ENCODE measurements at places on chromosomes 6 and 20.

DNA sequence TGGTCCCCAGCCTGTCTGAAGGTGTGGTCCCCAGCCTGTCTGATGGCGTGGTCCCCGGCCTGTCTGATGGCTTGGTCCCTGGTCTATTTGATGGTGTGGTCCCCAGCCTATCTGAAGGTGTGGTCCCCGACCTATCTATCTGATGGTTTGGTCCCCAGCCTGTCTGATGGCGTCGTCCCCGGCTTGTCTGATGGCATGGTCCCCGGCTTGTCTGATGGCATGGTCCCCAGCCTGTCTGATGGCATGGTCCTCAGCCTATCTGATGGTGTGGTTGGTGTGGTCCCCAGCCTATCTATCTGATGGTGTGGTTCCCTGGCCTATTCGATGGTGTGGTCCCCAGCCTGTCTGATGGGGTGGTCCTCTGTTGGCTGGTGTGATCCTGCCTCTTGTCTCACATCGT is 18.2 kb upstream of the MRGBP start:
- no peak for DNase-seq

- DNase-seq, result peak; percentile 64
These were observed 34.2 kb upstream of the BTN3A2 start for GRCh38 chr6:26330859-26331217.

DNA sequence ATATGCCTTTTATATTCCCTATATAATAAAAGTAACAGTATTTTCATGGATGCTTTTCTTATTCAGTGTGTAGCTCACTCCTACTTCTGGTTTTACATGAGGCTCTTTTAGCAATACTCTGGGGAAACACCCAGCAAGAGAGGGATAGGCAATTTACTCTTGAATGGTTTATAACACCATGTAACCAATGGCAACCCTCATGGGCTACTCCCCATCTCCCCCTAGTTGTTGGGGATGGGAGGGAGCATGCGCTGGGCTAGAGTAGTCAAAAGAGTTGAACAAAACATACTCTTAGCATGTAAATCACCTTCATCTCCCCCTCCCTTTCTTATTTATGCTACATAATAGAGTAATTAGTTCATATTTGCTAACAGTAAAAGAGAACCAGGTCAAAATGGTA is 140.1 kb upstream of the LRFN2 start:
- DNase-seq, result no peak

DNA sequence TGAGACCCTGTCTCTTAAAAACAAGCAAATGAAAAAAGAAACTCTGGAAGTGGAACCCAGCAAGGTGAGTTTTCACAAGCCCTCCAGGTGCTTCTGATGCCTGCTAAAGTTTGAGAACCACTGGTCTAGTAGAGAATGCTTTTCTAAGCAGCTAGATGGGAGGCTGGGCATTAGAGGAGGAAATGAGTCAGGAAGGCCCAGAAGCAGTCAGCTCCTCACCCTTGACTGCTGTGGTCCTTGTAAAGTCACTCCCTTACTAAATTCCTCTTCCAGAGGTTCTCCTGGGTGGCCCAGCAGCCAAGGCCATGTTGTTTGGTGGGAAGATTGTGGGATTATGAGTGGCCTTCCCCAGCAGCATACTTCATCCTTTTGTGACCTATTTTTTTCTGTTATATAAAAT is 52.0 kb upstream of the FYN start:
- peak; percentile 24 for DNase-seq

DNA sequence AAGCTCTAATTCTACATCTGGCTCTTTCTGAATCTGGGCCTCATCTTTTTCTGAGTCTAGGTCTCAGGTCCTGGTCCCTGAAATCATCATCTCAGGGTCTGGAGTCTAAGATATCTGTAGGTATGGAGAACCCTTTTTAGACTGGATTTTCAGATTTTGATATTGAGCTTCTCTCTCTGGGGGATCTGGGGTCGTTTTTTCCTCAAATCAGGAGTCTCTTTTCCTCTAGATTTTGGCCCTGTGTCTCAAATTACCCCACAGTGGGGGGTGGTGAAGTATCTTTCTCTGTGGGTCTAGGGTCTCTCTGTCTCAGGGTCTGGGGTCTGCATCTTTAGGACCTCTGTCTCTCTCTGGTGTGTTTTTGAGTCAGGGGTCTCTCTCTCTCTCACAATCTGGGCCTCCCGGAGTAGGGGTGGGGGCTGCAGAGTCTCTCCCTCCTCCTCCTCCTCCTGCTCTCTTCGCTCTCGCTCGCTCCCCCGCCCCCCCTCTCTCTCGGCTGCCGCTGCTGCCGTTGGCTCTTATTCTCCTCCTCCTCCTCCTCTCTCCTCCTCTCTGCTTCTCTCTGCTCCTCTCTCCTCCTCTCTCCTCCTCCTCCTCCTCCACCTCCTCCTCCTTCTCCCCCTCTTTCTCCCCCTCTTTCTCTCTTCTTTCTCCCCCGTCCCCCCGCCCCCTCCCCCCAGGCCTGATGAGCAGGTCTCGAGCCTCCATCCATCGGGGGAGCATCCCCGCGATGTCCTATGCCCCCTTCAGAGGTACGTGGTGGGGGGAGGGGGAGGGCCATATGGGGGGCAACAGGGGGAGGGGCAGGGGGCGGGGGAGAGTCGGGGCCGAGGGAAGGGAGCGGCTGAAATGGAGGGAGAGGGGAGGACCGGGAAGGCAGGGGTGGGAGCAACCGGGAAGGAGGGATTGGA is at the start of gene SYNGAP1:
SYNGAP1 (plus strand) TSS at position 486 of the 911 bp plus-strand sequence; CDS start at position 686, 200 bp downstream.
- no peak for DNase-seq

- no peak for DNase-seq
These were observed at the start of gene GJE1 for GRCh38 chr6:142132625-142133024. Gene GJE1, plus strand, starts transcription at chr6:142132925. Its CDS starts 234 bp downstream, at chr6:142133159.

DNA sequence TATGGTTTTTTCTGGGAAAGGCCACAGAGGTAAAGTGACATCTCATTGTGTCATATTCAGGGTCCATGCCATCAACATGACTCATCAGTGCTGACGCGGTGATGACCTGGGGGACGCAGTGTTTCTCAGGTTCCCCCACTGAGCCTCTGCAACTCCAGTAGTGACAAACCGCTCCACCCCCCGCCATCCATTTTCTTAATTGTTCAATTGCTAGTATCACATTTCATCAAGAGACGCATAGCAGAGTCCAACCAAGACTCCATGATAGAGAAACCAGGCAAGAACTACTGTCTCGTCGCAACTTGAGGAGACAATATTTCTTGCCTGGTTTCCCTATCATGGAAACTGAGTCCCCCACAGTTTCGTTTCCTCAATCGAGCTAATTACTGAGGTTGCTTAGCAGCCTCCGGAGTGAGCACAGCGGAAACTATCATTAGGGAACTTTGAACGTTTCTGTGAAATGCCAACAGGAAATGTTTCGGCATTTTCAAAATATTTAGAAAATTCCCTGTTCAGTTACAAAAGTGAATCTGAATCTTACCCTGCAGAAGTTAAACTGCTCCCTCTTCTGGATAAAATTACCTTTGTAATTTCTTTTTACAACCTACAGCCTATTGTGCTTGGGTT is 12.2 kb upstream of the SERPINB1 start:
- peak; percentile 69 for DNase-seq

- DNase-seq, result no peak
These were observed 50.0 kb downstream of the CDKAL1 start for GRCh38 chr6:20584100-20584731.

DNA sequence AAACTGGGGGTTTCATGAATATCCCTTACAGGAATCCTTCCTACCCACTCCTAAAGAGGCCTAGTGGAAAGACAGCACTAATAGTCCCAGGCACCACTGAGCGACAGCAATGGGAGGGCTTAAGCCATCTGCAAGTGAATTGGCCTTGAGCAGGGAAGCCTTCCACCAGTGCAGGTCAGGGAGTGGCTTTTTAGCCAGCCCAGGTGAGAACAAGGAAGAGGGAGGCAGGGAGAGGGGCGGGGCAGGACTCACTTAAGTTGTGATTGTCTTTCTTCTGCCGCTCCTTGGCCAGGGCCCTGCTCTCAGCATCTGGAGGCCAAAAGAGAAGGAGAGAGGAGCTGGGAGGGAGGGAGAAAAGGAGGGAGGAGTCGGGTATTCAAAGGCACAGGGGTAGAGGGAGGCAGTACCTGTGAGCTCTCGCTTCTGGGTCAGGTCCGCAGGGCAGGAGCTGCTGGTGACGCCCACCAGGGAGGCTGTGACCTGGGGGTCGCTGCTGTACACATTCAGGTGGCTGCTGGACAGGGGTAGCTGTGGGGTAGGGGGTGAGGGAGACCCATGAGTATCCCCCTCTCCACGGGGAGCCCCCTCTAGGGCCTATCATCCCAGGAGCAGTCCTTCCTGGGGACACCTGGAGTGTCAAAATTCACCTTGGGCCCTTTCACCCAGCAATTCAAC is 47.8 kb downstream of the TFEB start:
- no peak for DNase-seq

DNA sequence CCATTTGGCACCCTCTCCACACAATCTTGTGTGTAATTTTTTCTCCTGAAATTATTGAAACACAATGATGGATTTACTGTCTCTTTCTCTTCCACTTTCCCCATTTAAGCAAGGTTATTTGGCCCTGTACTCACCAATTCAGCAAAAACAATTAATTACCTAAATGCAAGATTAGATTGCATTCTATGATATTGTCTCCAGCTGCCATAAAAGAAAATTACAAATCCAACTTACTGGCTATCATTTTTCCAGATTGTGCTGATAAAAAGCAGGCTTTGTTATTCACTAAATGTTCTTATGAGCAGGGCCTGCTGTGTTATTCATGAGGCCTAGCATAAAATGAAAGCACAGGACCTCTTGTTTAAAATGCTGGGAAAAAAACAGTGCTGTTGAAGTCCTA is 95.8 kb upstream of the IRAK1BP1 start:
- DNase-seq, result no peak

- peak; percentile 79 for DNase-seq
These were observed 343.2 kb upstream of the SULF2 start for GRCh38 chr20:48128436-48128835.

GRCh38 chr6:15464211-15464725 is 198.6 kb downstream of the DTNBP1 start:
- peak; percentile 57 for DNase-seq

- no peak for DNase-seq
These were observed 28.2 kb downstream of the POPDC3 start for GRCh38 chr6:105151644-105152043.

GRCh38 chr20:50690650-50691572 is at the start of gene RIPOR3:
Gene RIPOR3, minus strand, starts transcription at chr20:50691542. Its CDS starts 414 bp downstream, at chr20:50691128.
- DNase-seq, result no peak

DNA sequence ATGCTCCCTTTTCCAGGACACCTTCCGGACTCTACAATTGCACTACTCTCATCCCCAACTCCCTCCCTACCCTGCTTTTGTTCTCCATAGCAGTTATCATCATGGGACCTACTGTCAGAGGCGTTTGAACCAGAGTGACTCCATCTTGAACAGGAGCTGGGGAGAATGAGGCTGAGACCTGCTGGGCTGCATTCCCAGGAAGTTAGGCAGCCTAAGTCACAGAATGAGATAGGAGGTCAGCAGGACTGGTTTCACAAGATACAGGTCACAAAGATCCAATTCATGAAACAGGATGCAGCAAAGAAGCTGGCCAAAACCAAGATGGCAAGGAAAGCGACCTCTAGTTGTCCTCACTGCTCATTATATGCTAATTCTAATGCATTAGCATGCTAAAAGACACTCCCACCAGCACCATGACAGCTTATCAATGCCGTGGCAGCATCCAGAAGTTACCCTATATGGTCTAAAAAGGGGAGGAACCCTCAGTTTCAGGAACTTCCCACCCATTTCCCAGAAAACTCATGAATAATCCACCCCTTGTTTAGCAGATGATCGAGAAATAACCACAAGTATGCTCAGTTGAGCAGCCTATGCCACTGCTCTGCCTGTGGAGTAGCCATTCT is 15.6 kb downstream of the SLC13A3 start:
- no peak for DNase-seq

DNA sequence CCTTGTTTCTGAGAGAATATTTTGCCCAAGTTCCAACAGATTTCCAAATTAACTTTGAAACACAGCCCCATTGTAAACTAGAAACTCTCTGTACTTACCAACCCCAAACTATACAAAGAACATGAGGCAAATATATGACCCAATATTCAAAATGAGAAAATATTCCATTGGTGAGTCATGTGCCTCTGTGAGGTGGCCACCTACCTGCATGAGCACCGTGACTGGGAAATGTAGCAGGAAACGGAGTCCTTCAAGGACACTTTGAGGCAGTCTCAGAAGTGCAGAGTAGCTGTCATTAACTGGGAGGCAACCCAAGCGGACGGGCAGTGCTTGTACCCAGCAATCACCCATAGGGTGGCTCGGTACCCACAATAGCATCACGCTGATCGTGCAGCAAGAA is 335.5 kb upstream of the NOX3 start:
- DNase-seq, result no peak

GRCh38 chr6:99121748-99122147 is 174.0 kb upstream of the FBXL4 start:
- DNase-seq, result no peak

DNA sequence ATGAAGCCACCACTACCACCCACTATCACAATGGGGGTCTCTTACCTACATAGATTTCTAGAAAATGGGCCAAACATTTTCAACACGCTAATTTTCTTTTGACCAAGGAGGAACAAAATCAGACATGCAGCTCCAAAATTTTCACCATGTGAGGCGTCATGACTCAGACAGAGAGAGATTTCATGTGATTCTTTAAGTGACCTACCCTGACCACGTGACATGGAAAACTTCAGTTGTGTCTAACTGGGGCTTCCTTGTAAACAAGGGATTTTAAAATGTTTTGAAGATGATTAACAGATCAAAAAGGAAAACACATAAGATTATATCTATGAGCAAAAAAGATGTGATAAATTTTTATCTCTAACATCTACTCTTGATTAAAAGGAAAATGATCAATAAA is 199.2 kb downstream of the TBXT start:
- no peak for DNase-seq

DNA sequence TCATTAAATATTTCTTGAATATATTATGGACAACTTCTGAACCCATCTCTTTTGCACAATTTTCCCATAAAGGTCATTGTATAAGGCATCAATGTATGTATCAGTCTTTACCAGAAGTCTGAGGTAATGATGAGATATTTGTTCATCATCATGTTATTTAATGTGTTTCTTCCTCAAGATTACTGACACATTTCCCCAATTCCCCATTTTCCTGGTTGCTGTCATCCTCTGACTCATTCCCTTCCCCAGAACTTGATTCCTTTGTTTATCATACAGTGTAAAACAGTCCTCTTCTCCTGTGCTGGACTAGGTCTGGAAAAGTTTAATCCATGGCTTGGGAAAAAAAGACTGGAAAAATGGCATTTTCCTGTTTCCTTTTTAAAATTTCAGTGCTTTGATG is 107.9 kb upstream of the FLRT3 start:
- peak; percentile 59 for DNase-seq

- DNase-seq, result peak; percentile 49
These were observed 1.4 kb downstream of the PIM1 start for GRCh38 chr6:37171201-37171969.

- no peak for DNase-seq
These were observed 18.8 kb downstream of the KCNK5 start for GRCh38 chr6:39210450-39210849.

GRCh38 chr6:42440027-42440426 is 11.7 kb downstream of the TRERF1 start:
- no peak for DNase-seq
